NCI-H524 treated with DMSO at 0.1 percent for 48 hours (cell line): ENCODE measurements at places on chromosomes 4 and X.

- no peak for DNase-seq
These were observed 115.2 kb upstream of the LNX1 start for GRCh38 chr4:53706422-53707032.

GRCh38 chr4:52743444-52744019 lies 7.7 kb downstream of the ERVMER34-1 start:
- no peak for DNase-seq

DNA sequence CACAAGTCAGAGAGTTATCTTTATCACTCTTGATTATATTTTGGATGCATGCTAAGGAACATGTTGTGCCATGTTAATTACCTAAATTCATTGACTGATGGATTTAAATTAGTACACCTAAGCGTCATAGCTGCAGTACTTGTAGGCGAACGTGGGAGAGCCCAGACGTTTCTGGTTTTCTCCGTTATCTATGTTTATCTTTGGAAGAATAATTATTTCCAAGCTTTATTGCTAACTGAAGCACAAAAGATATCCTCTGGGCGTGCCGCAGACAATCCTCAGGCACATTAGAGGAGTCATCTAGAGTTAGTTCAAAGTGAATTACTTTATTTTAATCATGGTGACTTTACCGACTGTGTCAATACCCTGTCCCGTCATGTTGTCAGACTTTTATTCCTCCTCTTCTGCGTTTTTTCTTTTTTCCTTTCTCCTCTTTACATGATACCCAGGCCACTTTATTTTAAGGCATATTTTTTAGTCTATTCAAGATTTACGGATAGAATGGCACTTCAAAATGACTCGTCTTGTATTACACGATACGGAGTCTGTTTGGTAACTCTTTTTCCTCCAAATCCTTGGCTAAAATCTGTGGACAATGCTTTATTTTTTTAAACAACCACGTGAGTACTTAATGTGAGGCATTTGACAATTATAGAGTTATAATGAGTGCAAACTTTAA lies 632.0 kb upstream of the TENM3 start:
- no peak for DNase-seq

DNA sequence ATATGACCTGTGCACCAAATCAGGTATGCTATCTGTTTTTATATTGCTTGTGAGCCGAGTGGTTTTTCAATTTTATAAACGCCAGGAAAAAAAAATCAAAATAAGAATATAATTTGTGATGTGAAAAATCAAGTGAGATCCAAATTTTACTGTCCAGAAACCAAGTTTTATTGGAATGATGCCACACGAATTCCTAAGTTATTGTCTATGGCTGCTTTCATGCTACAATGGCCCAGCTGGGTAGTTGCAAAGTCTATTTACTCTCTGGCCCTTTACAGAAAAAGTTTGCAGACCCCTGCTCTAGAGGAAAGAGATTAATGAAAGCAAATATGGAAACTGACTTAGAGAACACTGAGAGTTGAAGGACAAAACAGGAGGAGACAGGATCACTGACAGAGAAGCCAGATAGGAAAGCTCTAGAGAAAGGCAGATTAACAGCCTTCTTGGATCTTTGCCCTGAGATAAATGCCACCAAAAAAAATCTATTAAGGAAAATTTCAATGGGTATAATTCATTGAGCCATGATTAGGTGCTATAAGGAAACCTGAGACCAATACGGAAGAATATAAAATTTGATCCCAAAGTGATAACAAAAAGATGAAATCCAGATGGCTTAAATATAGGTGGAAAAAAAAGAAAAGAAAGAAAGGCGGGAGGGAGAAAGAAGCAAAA lies 29.8 kb downstream of the PRSS12 start:
- no peak for DNase-seq

- DNase-seq = no peak
These were observed 30.6 kb upstream of the TBC1D1 start for GRCh38 chr4:37860266-37860665.

GRCh38 chrX:153338836-153339235 lies 4.9 kb downstream of the ZNF275 start:
- DNase-seq = no peak
